Stimulated activated CD4-positive, alpha-beta T cell treated with anti-CD3 and anti-CD28 coated beads, Interleukin-1b, Interleukin-23, amount 100 ng/mL, for 1 hour (primary cell): ENCODE measurements at places on chromosomes 4 and X.

DNA sequence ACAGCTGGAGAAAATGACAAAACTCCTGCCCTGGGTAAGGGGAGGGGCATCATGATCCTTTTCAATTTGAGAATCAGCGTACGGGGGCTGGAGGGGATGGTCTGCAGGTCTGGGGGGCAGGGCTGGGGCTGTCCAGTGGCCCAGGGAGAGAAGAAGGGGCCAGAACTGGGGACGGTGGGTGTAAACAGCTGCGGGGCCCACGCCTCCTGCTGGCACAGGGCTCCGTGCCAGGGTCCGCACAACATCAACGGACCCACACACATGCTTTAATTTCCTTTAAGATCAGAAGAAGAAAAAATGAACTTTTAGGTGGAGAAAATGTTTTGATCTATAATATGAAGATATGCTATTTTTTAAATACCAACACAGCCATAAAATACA is 52.1 kb downstream of the PSAPL1 start:
- no peak for DNase-seq

DNA sequence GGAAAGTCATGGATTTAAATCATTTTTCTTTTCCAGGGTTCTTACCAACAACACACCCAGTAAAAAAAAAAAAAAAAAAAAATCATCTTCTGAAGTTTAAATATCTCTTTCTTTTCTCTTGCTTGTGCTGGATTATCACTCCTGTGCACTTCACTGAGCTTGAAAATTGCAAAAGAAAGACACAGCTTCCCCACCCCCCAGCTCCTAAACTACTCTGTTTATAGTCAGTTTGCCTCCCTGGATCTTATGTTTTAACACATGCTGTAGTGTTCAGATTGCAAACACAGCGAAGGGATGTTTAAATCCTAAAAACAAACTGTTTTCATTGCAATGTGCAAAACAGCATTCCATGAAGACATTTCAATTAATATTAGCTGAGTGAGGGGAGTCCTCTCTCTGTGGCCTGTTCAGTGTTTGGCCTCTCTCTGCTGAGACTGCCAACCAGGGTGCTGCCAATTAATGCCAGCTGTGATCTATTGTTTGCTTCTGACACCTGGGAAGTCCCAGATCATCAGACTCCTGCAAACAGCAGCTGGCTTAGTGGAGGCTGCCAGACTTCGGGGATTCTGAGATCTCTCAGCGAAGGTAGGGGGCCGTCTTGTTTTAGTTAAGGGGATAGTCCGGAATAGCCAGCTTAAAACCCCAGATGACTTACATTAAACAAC is 171.1 kb upstream of the PITX2 start:
- DNase-seq, result no peak

DNA sequence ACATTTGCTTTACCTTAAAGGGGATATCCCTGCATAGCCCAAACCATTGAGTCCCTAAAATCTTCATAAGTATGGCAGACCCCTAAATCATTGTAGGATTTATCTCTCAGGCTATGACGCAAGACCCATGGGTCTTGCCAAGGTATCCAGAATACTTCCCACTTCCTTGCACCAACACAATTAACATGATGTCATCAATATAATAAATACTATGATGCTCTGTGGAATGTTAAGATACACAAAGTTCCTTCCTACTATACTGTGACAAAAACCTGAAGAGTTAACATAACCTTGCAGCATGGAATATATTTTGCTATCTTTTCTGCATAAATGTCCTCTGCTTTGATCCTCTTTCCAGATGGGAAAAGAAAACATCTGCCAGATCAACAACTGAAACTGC is 49.9 kb upstream of the TMEM184C start:
- no peak for DNase-seq

- DNase-seq, result no peak
Measured at GRCh38 chr4:108570993-108571569, 49.3 kb upstream of the RPL34 start.

DNA sequence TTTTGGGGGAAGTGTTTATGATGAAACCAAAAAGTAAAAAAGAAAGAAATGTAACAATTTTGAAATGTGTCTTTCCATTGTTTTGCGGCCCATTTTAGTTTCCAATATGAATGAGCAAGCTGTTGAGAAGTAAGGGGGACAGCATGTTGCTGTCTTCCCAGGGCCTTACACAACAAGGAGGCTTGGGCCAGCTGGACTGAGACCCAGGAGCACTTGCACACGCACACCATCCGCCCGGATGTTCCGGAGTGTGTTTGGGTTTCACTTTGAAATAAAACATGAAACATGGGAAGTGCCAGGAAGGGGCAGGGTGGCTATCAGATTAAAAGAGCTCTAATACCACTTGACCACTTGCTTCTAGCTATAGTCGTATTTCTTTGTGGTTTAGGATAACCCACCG is 144.4 kb downstream of the NHS start:
- no peak for DNase-seq

GRCh38 chrX:134202561-134202960 is 34.4 kb upstream of the CCDC160 start:
- DNase-seq, result no peak

GRCh38 chrX:17670874-17671273 is 66.4 kb upstream of the SCML1 start:
- DNase-seq, result no peak

GRCh38 chr4:128751354-128751753 is 58.1 kb upstream of the JADE1 start:
- no peak for DNase-seq

GRCh38 chr4:122503214-122503613 is 46.7 kb upstream of the IL2 start:
- no peak for DNase-seq

DNA sequence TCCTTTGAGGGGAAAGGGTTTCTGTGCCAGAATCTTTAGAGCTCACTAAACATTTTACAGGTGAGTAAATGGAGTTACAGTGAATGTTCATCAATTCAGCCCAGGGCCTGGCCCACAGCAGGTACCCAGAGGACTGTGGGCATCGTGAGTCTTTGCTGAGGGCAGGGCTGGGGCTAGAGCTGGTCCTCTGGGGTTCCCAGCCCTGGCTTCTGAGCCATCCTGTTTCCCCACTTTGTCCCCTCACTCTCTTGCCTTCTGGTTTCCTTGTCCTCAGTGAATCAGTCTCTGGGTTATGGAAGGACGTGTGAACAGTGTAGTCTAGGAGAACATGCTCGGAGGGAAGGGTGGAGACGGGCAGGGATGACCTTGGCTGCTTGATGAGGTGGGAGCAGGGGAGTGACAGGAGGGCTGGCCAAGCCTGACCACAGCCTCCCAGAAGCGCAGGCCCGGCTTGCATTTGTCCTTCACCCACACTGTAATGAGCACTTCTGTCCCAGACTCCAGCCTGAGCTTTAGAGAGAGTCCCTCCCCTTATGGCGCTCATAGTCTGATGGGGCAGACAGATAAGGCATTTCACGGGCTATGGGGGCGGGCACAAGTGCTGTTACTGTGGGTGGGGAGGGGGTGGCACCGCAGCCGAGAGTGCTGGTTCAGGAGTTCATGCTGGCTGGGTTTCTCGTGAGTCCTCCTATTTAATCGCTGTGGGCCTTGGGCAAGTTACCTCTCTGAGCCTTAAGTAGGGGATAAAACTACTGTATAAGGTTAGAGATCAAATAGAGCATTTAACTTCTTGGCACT is 17.3 kb downstream of the TBC1D14 start:
- peak; percentile 31 for DNase-seq

DNA sequence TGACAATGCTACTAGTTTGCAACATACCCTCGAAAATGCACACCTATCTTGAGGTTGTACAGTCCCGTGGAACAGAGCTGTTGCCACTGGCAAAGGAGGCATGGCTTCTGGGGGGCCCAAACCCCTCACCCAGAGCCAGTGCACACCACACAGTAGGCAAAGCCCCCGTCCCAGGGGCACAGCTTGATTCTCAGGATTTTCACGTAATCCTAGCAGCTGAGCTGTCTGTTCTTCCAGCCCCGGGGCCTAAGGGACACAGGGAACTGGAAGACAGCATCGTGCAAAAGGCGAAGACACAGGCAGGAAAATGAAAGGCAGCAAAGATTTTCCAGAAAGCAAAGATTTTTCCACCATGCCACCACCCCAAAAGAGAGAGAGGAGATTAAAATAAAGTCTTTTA is 77.2 kb downstream of the JAKMIP1 start:
- no peak for DNase-seq

DNA sequence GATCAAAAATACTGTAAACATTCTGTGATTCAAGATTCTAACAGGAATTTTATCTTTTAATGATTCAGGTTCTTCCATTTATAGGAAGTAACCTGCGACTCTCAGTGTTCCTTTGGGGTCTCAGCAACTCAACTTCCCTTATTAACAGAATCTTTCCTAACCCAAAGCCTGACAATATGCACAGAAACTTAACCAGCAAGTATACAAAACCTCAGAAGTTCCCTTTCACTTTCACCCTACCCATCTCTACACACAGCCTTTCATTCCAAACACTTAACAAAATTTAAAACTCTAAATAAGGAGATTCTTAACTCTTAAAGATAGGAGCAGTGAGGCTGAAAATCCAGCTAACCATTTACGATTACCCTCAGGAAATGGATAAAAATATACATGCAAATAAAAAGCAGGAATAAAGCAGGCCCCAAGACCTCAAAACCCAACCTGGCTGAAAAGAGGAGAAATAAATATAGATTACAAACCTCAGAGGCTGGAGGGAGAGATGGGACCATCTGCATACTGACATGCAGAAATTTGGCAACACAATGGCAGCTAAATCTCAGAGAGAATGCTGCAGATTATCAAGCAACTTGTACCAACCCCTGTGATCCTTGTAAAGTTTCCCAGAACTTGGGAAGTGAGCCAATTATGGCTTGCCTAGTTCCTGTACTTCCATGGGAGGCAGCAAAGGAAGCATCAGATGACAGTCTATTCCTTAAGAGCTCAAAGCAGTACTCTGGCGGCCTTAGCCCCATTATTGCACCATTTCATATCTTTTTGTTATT is 101.0 kb downstream of the ATP11C start:
- DNase-seq, result no peak

DNA sequence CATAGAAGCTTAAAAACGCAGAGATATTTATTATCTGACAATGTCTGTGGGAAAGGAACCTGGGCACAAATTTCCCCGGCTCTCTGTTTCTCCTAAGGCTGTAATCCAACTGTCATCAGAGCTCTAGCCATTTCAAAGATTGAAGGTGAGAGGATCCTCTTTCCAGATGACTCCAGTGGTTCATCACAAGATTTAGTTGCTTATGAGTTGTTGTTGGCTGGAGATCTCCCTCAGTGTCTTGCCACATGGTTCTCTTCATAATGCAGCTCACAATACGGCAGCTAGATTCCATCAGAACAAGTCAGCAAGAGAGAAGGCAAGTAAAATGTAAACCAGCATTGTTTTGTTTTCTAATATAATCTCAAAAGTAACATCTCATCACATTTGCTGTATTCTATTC is 369.4 kb downstream of the GASK1B start:
- no peak for DNase-seq

DNA sequence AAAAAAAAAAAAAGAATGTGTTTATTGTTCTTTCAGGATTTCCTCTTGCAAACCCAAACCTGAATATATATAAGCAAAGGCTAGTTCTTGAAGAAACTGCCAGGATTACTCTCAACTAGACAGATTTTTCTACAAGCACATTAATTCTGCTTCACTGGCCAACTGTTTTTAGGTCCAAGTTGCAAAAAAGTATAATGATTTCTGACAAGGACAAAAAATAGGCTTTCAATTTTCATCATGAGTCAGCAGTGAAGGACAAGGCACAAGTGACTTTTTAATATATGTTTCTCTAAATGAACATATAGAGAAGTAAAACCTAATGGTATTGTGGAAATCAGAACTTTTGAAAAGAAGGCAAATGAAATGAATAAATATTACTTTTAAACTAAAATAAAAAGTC is 73.7 kb downstream of the ELOVL6 start:
- DNase-seq, result no peak

DNA sequence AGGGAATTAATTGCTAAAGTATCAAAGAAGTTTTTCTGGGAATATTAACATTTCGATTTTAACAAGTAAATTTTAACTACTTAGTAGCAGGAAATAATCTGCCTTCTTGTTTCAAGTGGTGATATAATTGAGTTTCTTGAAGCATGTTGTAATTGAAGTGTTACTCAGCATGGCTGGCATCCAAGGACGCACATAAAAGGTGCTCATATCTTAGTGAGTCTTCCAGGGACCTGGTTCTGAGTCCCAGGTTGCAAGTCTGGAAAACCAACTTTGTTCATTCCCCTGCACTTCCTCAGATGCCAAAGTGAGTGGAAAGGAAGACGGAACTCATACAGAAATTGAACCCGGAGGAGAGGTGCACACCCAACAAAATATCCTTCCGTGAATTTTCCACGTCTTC is 399.6 kb downstream of the NLGN4X start:
- DNase-seq, result no peak

- DNase-seq, result no peak
Measured at GRCh38 chrX:55213381-55213780, 6.8 kb upstream of the PAGE5 start.

- DNase-seq, result no peak
Measured at GRCh38 chr4:86482306-86483172, 111.6 kb upstream of the PTPN13 start.

- no peak for DNase-seq
Measured at GRCh38 chr4:136505020-136505419, 1027.3 kb downstream of the PCDH18 start.

DNA sequence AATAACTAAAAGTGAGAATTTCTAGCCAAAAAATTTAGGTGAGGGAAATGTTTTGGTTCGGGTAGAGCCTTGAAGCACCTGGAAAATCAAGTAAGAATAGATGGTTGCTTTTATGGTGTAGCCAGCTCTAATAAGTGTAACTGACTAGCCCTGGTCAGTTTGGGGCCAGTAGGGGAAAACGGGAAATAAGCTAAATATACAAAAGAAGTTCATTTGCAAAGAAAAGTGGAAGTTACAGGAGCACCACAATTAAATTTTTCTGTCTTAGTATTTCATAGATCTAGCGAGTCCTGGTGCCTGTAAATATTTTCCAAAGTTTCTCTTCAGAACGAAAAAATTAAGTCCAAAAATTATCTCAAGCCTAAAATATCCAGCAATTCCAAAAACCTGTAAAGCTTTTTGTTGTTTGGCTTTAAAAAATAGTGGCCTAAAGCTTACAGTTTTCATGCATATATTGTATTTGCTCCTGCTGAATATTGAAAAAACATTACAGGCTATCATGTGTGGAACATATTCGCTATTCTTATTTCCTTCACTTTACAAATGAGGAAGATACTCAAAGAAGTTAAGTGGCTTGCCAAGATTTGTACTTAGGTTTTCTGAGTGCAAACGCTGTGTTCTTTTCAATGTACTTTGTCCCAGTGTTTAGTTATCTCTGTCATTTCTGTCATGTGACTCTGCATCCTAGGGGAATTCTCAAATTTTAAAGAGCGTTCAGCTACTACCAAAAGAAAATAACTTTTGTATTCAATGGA is 7.3 kb upstream of the PTPN13 start:
- DNase-seq, result no peak
